ENCODE measurements at places on chromosomes 7 and 10. TPM values are rescaled to one million over a fixed set of nuclear protein-coding genes. Genes with fewer than 3 reads are reported as not detected.
A peak's percentile ranks its signal among the peaks of the same experiment; 100 is the strongest.

DNA sequence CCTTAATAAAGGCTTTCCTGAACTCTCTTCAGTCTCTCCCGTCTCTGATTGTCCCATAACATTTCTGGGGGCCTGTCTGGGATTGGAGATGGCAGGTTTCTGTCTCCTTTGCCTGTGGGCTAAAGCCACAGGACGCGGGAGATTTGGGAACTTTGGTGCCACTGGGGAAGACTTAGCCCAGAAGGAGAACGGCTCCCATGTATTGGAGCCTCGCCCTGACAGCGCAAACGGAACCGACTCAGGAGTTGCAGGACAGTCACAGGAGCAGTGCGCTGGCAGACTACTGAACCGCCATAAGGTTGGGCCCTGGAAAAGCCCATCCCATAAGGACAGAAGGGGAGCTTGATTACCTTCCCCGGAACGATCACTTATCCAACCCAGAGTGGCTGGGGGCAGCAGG lies 7.1 kb upstream of the ZNF33B start:
- no peaks in the 10 kb centered on the region for H3K36me3 ChIP-seq
- no peak overlapping the region for H3K4me3 ChIP-seq
- H3K27ac ChIP-seq: no peak overlapping the region

DNA sequence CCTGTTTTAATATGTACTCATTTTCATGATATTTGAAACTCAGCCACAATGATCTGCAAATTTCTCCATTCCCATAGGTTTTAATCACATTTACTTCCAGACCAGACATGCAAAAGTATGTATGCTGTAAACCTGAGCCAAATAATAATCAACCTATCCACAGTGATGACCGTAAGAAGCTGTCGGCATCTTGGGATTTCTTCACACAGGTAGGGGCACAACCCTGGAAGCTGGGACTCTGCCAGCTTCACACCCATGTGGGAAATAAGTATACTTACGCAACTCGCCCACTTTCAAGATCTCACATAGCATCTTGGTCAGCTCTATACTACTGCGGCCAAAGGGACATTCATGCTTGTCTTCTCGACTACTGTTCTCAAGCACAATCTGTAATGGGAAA lies 352.3 kb downstream of the ELMO1 start:
- H3K36me3 ChIP-seq: peaks cover 41% of the 10 kb centered on the region
- H3K4me1 ChIP-seq: no peaks in the 10 kb centered on the region
- H3K4me3 ChIP-seq: no peak overlapping the region
- no peak for DNase-seq
- H3K27ac ChIP-seq: no peak overlapping the region

DNA sequence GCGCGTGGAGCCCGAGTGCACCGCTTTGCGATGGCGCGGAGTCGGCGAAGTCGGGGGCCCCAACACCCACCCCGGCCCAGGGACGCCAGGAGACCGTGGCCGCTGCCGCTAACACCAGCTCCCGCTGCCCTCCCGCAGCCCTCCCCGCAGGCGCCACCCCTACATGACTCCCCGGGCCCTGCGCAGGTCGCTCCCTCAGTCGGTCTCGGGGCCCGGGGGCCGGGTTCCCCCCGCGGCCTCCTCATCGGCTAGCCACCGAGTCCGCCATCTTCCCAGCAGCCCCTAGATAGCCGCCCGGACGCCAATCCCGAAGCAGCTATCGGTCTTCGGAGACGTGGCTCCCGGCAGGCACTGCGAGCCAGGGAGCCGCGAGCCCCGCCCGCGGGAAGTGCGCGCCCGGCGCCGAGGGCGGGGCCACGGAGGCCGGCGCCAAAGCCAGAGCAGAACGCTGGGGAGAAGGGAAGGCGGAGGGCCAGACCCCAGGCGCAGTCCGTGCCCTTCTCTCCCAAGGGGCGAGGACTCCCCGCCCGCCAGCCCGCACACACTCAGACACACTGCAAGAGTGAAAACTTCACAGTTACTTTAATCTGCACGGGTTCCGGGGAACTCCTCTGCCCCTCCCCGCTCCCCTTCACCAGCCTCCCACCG lies at the start of gene FASTK:
Gene FASTK (minus strand): TSS at position 288 of the 648 bp plus-strand sequence. CDS start 43 bp downstream, at position 245.
- H3K4me3 ChIP-seq: peak within 1 kb of the TSS; percentile 77
- H3K27me3 ChIP-seq: peaks cover 10% of the 10 kb centered on the region
- H3K4me1 ChIP-seq: peaks cover 45% of the 10 kb centered on the region
- H3K36me3 ChIP-seq: peaks cover 4% of the 10 kb centered on the region

SH3PXD2A gene
- 0.24 TPM for polyA plus RNA-seq

AUTS2 gene
- polyA plus RNA-seq: 0.54 TPM

HOXA11 gene
- not detected for polyA plus RNA-seq

Data from CD4-positive, CD25-positive, alpha-beta regulatory T cell (primary cell).